ENCODE measurements at places on chromosomes 3 and 15.

DNA sequence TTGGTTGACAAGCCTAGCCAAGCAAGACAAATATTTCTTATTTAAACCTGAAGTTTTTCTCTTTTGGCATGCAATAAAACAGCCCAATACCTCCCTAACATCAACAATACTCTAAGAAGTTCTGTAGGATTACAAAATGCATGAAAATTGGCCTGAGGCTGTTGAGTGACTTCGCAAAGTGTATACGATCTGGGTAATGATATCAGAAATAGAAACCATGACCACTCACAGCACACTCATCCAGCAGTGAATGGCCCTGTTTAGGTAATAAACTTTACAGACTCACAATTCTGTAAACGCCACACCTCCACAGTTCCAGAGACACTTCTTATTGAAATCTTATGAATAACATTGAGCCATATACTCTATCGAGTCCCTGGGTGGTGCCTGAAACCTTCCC, 83.0 kb upstream of the NAALADL2 start:
- no peak for DNase-seq

DNA sequence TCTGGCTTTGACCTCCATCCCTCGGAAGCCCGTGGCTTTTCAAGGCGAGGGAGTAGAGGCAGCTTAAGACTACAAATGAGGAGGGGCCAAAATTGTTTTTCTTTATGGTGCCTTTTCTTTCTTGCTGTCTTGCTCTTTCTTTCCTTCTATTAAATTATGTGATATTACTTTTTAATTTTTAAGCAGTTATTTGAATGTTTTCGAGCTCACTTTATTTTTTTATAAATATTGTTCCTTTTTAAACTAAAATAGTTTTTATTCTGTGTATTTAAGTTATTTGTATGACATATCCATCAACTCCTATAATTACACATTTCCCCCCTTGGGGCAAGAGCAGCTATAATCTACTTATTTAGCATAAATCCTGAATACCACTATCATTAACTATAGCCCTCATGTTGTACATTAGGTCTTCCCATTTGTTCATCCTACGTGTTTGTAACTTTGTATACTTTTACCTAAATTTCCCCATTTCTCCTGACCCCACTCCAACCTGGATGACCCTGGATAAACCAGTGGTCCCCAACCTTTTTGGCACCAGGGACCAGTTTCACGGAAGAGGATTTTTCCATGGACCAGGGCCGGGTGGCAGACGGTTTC, 622 bp upstream of the PLSCR1 start:
- DNase-seq = no peak

GRCh38 chr15:42037656-42038055, 16.8 kb upstream of the PLA2G4E start:
- DNase-seq = no peak

GRCh38 chr15:50235794-50236193, 29.7 kb downstream of the HDC start:
- no peak for DNase-seq

GRCh38 chr3:16600780-16601536, 4.3 kb downstream of the DAZL start:
- DNase-seq = peak; percentile 77

DNA sequence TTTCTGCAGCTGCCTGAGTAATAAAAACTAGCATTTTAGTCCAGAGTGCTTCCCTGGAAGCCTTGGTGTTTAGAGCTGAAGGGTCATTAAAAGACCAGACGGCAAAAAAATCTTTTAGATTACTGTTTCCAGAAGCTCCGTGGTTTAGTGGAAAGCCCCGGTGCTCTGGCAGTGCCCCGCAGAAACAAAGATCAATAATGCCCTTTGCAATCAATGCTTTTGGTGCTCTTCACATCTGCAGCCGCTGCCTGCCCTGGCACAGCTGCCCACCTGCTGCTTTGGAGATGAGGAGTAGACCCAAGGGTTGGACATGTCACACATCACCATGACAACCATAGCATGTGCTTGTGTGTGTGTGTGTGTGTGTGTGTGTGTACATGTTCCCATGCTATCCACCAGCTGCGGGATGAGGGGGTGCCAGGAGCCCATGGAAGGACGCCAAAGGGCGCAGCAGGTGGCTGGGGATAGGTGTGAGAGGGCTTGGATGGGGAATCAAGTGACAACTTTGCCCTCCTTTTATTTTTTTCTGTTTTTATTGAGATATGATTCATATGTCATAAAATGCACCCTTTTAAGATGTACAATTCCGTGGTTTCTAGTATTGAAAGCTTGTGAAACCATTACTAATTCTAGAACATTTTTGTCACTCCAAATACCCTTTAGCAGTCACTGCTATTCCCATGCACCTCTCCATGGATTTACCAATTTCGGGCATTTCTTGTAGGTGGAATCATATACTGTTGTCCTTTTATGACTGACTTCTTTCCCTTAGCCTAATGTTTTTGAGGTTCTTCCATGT, 75.7 kb upstream of the KLHL25 start:
- no peak for DNase-seq

DNA sequence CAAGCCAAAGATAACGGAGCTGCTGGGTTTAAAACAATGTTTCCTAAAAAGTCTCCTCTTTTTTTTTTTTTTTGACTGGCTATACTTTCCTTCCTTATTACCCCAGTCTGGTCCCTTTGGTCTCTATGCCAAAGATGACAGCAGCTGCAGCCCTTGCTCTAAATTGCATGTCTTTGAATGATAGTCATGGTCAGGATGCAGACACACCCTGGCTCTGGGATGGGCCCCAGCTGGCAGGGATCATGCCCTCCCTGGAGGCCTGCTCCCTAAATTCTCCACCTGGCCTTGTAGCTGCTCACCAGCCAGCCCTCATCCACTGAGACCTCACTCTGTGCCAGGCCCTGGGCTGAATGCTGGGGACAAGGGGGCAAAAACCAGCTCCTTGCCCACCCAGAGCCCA, 95.8 kb downstream of the MESD start:
- no peak for DNase-seq

- DNase-seq = no peak
These were observed 25.3 kb upstream of the HRH1 start for GRCh38 chr3:11128682-11129632.

GRCh38 chr3:106120356-106120755, 251.5 kb upstream of the CBLB start:
- DNase-seq = no peak

DNA sequence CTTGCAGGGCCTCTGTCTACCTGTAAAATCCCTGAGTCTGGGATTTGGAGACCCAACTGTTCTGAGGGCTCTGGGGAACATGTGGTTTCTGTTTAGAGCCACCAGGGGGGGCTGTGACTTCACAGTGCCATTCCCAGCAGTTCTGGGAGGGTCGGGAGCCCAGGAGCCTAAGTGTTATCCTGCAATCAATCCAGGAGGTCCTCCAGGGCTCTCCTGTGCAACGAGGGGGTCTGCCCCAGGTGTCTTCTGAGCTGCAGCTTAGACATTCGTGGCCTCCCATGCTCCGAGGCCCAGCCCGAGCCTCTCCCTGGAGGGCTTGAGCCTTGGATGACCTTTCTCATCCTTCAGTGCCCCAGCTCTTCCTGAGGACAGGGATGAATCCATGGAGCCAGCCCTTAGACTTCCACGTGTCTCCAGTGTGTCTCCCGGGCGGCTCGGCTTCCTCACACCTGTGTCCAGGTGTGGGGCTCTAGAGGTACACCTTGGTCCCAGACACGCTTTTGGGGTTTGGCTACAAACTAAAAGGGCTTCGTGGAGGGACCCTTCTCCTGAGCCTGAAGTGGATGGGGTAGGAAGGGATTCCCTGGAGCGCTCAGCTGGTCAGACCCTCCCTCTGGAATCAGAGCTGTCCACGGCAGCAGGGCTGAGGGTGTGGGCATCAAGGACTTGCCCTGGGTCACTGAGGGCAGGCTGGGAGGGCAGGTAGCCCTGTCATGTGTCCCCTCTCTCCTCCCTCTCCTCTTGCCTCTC, 20.3 kb upstream of the ABTB1 start:
- no peak for DNase-seq

GRCh38 chr15:61701455-61701854, 358.8 kb downstream of the VPS13C start:
- no peak for DNase-seq

- no peak for DNase-seq
These were observed 7.8 kb upstream of the PPM1L start for GRCh38 chr3:160748231-160748630.

DNA sequence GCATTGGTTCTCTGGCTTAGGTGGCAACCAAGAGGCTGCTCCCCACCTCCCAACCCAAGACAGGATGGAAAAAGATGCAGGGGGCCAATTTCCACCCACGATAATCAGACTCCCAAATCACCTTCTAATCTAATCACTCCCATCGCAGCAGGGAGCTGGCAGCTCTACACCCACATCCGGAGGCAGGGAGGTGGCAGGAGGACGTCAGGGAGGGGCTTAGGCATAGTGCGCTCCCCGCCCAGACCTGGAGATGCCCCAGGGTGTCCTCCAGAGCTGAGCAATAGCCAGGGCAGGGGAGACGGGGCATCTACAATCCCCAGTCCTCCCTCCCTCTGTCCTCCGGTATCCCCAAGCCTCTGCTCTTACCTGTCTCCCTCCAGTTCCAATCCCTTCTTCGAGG, 70.5 kb upstream of the SEC13 start:
- no peak for DNase-seq

DNA sequence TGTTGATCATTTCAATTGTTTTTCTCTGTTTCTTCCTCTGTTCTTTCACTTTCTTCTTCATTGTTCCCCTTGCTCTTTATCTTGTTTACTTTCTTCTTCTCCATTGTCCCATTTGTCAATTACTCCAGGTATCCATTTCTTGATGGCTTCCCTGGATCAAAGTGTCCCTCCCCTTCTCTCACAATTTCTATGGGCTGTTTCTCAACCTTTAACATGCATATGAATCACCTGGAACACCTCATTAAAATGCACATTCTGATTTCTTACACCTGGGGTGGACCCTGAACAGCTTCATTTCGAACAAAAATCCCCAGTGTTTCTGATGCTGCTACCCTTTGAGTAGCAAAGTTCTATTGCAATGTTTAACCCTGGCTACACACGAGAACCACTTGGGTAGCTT, 454.8 kb downstream of the EPHA6 start:
- DNase-seq = no peak

GRCh38 chr3:135268941-135269532, 474.0 kb downstream of the EPHB1 start:
- no peak for DNase-seq

GRCh38 chr15:65399001-65399706, 21.4 kb upstream of the IGDCC3 start:
- no peak for DNase-seq

GRCh38 chr3:9194509-9195184, 54.8 kb downstream of the SRGAP3 start:
- DNase-seq = no peak

DNA sequence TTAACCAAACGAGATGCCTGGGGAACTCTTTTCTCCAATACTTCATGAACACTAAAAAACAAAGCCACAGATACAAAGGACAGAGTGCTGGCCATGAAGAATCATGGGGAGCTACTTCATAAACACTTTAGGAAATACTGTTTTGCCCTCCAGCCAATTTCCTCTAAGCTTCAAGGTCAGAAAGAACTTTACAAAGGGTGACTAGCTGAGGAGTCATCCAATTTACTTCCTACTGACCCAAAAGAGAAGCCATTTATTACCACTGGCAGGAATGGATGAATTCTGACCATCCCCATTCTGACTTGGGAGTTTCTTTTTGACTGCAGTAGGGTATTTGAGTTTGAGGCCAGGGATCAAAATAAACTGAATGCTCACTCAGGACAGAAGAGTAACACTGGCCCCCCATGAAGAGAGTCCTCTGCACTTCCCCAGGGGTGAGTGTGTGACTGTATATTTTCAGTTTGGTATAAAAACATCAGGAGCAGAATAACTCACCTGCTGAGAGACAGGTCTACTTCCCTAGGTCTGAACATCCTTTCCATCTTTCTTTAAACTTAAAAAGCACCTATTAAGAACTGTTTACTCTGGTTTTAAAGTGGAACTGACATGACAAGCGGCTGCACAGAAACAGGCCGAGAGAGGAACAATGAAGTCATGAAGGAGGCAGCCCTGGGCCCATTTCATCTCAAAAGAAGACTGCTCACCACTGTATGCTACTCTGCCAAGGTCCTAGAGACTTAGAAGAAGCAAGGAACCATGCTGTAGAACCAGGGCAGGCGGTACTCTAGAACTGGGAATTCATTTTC, 203.6 kb downstream of the TNIK start:
- no peak for DNase-seq

- DNase-seq = no peak
These were observed at the start of the genes LRRC49 and THAP10 for GRCh38 chr15:70892002-70892911. Gene LRRC49 (plus strand): TSS chr15:70892826. CDS start chr15:70892895, 69 bp downstream. Gene THAP10 (minus strand): TSS chr15:70892433. CDS start chr15:70892272, 161 bp downstream.

DNA sequence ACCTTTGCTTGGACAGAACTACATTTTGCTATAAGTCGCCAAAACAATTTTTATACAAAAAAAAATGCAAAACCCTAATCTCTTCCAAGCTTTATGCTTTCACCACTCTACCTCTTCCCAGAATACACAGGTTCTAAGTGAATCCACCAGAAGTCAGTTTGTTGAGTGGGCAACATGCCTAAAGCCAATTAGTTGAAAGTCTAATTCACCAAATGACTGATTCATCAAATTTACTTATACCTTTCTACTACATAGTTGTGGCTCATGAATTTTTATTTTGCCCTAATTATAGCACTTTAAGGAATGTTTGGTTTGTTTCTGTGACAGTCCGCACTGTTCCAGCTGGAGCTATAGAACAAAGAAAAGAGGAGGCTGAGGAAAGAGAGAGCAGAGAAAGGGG, 265.9 kb upstream of the TGFBR2 start:
- DNase-seq = no peak

DNA sequence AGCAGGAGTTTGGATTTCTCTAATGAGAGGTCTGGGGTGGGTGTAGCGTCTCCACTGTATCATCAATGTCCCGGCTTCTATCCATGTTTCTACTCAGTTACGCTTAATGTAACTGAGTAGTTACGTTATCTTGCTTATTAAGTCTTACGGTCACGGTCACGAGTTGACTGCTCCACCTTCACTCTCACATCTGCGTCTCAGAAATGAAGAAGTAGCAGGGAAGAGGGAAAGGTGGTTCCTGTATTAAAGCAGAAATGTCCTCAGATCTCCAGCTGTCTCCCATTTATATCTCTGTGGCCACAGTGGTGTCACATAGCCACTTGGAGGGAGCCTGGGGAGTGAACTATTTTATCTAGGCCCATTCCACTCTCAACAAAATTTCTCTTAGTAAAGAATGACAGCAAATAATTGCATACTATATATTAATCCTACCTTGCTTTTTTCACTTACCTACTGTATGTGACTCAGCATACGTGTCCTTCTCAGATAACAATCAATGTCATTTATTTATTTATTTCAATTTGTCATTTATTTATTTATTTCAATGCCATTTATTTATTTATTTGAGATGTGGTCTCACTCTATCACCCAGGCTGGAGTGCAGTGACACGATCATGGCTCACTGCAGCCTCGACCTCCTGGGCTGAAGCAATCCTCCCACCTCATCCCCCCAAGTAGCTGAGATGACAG, 39.7 kb upstream of the RNU6-1 start:
- no peak for DNase-seq
